ENCODE measurements at places on chromosomes 6 and 20. TPM values are rescaled to one million over a fixed set of nuclear protein-coding genes. Genes with fewer than 3 reads are reported as not detected.
A peak's percentile ranks its signal among the peaks of the same experiment; 100 is the strongest.

GRCh38 chr20:17859002-17859615 is 109.5 kb downstream of the SNX5 start:
- DNase-seq = no peak
- H3K27ac ChIP-seq = no peak overlapping the region
- peaks cover 13% of the 10 kb centered on the region for H3K4me1 ChIP-seq
- no peaks in the 10 kb centered on the region for H3K36me3 ChIP-seq

- H3K4me1 ChIP-seq = no peaks in the 10 kb centered on the region
- H3K4me3 ChIP-seq = no peak overlapping the region
- no peak overlapping the region for H3K27ac ChIP-seq
- H3K36me3 ChIP-seq = no peaks in the 10 kb centered on the region
Observed at GRCh38 chr6:143159001-143159400, 98.3 kb downstream of the AIG1 start.

DNA sequence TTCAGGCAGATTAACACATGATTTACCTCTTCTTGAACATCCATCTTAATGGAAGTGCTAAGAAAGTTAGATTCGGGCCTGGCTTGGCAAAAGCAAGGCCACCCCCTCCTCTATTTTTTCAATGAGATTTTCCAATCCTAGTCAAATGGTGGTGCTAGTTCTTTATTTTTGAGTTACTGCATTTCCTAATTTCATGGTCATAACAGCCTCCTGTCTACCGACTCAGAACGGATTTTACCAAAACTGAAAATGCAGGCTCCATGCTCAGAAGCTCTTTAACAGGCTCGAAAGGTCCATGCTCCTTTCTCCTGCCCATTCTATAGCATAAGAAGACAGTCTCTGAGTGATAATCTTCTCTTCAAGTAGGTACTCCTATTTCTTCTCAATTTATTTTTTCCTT is 117.2 kb upstream of the ESR1 start:
- peak overlapping the region; percentile 88 for H3K27ac ChIP-seq
- no peak for DNase-seq
- no peaks in the 10 kb centered on the region for H3K36me3 ChIP-seq
- peaks cover 3% of the 10 kb centered on the region for H3K4me1 ChIP-seq
- H3K27me3 ChIP-seq = no peaks in the 10 kb centered on the region

DNA sequence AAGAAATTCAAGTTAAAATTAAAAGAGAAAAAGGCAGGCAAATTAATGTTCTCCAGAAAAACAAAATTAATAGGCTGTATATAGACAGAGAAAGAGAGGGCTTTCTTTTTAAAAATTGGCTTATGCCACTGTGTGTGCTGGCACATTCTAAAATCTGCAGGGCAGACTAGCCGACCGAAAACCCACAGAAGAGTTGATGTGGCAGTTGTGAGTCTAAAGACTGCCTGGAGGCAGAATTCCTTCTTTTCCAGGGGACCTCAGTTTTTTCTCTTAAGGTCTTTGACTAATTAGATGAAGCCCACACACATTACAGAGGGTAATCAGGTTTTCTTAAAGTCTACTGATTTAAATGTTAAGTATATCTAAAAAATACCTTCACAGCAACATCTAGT is 85.7 kb downstream of the GJA1 start:
- H3K4me1 ChIP-seq = peaks cover 3% of the 10 kb centered on the region
- no peak overlapping the region for H3K27ac ChIP-seq
- no peaks in the 10 kb centered on the region for H3K27me3 ChIP-seq
- DNase-seq = no peak

The PRSS16 gene
- 3.3 TPM for total RNA-seq

The LSM2 gene
- total RNA-seq = 35.9 TPM

Measured in ovary (tissue), 10 donors.